CD4-positive, alpha-beta T cell (primary cell): ENCODE measurements at places on chromosomes 16 and 17.

DNA sequence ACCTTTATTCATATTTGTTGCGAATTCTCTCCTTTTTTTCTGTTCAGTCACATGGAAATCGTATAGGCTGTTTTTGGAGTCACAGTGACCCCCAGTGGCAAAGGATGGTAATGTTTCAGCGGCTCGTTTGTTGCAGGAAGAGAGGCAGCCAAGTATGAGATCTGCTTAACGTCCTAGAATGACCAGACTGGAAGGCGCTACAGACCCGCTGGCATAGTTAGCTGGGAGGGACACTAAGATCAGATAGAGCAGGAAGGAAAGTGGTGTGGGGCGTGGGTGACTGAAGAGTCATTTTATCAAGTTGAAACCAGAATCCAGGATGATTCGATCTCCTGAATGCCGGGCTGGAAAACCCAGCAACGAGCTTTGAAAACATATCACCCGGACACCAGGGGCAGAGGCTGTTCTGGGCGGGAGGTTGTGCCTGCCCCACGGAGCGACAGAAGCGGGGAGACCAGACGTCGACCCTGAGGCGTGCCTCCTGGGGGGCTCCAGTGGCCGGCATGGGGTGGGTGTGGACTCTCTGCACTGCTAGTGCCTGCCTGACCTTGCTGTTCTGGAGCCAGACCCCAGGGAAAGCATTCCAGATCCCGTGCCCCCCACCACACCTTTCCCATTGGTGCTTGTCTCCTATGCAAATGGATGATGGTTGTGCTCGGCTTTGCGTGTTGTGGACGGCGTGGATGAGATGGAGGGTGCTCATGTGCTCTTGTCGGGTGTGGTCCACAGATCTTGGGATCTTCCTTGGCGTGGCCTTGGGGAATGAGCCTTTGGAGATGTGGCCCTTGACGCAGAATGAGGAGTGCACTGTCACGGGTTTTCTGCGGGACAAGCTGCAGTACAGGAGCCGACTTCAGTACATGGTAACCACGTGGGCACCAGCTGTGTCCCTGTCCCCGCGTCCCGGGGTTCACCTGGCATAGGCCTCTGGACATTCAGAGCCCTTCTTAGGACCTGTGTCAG is 7.7 kb downstream of the IL34 start:
- DNase-seq, result peak; percentile 83

DNA sequence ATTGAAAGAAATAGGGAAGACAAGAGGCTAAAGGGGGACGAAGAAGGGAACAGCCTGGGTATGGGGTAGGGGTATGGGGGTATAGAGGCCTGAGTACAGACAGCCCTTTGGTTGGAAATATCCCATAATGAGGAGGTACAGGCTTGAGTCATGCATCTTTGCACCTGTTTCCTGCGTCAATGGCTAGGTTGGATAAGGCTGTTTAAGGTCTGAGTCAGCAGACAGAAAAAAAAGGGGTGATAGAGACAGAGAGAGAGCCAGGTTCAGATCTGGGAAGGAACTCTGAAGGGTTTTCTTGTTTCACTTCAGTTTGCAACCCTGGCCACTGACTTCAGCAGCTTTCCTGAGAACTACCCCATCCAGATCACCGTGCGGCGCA is 8.5 kb downstream of the FNDC8 start:
- no peak for DNase-seq

DNA sequence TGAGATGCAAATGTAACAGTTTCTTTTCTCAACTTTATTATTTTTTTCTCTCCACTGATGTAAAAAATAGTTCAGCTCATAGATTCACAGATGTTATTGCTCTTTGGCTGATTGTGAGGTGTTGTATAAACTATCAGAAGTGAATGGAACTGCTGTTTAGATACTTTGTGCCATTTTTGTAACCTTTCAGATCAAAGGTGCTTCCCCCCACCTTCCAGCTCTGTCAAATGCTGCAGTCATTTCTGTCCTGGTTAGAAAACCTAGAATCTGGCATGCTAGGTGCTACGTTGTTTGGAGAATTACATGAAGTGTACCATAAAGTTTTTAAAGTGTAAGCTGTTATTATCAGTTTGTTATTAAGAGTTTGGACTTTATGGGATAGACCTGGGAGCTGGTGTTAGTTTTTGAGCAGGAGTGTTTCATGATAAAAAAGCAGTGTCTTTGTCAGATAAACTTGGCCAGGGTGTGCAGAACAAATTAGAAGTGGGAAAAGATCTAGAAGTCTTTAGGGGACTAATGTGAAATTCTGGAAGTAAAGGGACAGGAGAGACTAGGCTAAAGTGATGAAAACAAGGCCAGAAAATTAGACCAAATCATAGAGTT is 1.8 kb upstream of the WIPI1 start:
- DNase-seq, result no peak

GRCh38 chr17:50871364-50871763 is 5.2 kb upstream of the TOB1 start:
- no peak for DNase-seq

DNA sequence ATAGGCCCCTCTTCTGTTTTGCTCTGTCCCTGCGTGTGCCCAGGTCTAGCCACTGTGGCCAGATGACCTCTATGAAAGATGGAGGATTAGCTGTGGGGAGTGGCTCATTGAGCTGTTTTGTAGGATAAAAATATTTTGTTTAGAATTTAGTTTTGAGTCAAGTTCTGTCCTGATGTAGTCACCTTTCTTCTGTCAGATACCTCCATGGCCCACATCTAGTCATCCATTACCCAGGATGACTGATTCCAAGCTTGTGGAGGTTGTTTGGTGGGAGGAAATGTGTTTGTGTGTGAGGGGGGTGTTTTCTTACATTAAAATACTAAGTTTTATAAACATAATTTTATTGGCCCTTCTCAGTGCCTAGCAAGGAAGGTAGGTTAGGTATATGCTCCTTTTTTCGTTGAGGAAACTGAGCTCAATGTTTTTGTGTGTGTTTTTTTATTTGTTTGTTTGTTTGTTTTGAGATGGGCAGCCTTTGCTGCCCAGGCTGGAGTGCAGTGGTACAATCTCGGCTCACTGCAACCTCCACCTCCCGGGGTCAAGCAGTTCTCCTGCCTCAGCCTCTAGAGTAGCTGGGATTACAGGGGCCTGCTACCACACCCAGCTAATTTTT is 16.3 kb downstream of the SNX11 start:
- DNase-seq, result no peak

- DNase-seq, result peak; percentile 80
Observed at GRCh38 chr16:29848420-29849297, 14.4 kb downstream of the CDIPT start.

DNA sequence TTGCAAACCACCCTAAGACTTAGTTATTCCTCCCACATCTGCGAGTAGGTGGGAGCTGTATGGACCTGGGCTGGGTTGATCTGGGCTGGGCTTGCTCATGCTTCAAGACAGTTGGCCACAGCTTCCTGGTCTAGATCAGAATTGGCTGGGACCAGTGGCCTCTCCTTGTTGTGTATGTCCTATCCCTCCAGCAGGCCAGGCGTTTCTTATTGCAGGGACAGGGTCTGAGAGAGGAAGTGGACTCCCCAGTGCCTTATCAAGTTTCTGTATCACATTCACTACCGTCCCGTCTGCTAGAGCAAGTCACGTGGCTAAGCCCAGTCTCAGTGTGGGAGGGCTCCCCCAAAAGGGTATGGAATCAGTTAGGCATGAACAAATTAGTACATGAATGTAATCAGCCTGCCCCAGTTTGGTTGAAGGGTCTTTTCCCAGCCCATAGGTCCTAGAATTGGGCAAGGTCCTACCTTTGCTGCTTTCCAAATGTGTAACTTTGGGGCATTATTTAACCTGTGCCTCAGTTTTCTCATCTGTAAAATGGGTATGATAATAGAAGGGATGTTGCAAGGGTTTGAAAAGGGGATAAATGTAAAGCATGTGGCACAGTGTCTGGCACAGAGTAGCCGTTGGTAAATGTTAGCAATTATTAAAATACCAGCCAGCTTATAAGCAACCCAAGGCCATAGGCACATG is 36.0 kb downstream of the NKD1 start:
- no peak for DNase-seq

DNA sequence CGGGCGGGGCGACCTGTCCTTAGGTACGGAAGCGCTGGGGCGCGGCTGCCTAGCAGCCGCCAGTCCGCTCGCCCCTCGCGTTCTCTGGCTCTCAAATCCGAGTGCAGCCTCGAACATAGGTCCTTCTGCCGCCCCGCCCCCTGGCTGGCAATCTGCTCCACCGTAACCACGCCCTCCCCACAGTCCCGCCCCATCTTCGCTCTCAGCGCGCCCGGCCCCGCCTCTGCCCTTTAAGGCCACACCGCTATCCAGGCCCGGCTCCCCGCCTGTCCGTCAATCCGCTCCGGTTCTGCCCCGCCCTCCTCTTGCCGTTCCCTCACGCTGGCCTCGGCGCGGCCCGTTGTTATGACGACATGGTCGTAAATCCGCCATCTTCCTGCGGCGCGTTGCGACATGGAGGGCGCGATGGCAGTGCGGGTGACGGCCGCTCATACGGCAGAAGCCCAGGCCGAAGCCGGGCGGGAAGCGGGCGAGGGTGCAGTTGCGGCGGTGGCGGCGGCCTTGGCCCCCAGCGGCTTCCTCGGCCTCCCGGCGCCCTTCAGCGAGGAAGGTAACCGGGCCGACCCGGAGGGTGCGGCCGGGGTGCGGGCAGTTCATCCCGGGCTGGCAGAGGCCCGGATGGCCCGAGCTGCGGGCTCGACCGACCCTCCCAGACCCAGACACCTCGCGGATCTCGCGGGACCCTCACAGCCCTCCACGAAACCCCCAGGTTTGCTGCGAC is at the start of gene E4F1:
Gene E4F1 (plus strand): TSS at position 371 of the 721 bp plus-strand sequence. CDS start 23 bp downstream, at position 394.
- peak; percentile 100 for DNase-seq

- DNase-seq, result no peak
Observed at GRCh38 chr16:86232496-86232895, 277.8 kb upstream of the FOXF1 start.

- no peak for DNase-seq
Observed at GRCh38 chr17:58402679-58403078, 14.7 kb downstream of the RNF43 start.

DNA sequence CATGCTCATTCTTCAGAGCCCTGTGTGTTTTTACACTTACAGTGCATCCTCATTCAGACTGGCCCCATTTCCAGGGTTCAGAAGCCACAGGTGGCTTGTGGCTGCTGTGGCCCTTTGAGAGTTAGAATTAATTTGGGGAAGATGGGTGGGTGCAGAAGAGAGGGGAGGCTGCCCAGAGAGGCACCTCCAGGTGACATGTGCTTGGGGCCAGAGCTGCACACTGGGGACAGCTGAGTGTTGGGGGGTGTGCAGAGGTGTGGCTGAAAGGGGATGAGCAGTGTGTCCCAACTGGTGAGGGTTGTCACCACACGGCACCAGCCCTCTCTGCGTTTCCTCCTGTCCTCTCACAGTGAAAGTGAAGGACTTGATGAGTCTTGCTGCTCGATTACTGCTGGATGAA is 6.9 kb upstream of the EIF1 start:
- DNase-seq, result no peak

GRCh38 chr16:85491058-85491771 is 121.9 kb upstream of the GSE1 start:
- DNase-seq, result peak; percentile 33

GRCh38 chr16:67987460-67988160 is 7.3 kb upstream of the DPEP3 start:
- DNase-seq, result no peak

GRCh38 chr17:79874329-79874981 is 35.2 kb upstream of the CBX4 start:
- DNase-seq, result no peak

GRCh38 chr17:60947100-60947499 is 269.4 kb downstream of the BCAS3 start:
- DNase-seq, result no peak

DNA sequence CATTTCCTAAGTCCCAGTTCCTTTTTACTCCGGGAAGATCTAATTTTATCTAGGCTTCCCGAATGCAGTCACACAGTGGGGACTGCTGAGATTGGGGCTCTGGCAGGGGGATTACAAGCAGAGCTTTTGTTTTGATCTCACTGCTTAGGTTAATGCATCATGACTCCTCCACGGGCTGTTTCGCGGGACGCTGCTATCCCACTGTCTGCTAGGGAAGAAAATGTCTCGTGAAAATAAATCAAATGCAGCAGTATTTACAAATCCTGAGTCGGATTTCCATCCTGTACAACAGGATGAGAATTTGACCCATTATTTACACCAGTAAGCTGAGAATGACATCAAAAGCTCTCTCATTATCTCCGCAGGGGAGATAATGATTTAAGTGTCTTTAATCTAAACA is 83.8 kb downstream of the CDH11 start:
- no peak for DNase-seq

DNA sequence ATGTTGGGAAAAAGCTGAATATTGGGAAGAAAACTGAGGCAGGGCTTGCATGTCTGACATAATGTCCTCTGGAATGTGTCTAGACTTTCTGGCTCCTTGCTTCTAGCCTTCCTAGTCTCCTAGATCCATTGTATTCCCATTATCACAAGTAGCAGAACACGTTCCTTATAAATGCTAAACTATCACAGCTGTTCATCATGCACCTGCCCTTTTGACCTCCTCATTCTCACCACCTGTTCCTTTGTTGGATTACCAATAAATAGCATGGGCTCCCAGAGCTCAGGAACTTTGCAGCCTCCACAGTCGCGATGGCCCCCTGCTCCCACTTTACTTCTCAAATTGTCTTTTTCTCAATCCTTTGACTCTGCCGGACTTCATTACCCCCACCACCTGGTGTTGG is 49.7 kb downstream of the ACSM1 start:
- DNase-seq, result no peak

DNA sequence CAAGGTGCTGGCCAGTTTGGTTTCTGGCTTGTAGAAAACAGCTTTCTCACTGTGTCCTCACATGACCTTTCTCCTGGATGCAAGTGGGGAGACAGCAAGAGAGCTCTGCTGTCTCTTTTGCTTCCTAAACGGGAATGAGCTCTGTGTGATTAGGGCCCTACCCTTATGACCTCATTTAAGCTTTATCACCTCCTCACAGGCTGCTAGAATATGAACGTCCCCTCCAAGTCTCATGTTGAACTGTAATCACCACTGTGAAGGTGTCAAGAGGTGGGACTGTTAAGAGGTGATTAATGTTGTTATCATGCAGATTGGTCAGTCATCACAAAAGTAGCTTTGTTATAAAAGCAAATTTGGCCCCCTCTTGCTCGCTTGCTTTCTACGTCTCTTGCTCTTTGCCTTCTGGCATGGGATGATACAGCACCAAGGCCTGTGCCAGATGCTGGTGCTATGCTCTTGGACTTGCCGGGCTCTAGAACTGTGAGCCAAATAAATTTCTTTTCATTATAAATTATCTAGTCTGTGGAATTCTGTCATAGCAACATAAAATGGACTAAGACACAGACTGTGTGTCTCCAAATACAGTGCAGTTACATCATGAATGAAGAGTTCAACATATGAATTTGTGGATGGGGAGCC is 14.8 kb upstream of the POLR3E start:
- no peak for DNase-seq

DNA sequence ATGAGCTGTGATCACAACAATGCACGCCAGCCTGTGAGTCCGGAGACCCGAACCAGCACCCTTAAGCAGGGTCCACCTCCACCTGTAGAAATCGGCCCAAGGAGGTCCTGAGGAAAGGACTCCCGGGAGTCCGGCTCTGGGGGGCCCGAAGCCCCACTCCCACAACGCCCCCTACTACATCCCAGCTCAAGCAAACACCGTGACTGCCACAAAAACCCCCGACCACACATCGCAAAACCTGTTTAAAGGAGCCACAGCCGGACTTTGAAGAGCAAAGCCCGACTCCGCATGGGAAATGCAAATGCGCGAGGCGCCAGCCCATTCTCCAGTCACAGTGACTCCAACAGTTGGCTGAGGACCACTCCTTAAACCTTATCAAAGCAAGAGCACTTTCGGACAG is 682.4 kb downstream of the KCNJ18 start:
- no peak for DNase-seq

GRCh38 chr16:51607201-51607651 is 456.2 kb upstream of the SALL1 start:
- DNase-seq, result no peak
